ENCODE measurements at places on chromosomes 7 and 10. TPM values are rescaled to one million over a fixed set of nuclear protein-coding genes. Genes with fewer than 3 reads are reported as not detected.

FASTK gene
- 71.0 TPM for total RNA-seq

CHST12 gene
- 0.43 TPM for total RNA-seq

PLEKHS1 gene
- total RNA-seq = not detected

SFRP4 gene
- total RNA-seq = not detected

ANXA8L1 gene
- not detected for total RNA-seq

LIPK gene
- total RNA-seq = not detected

HDAC9 gene
- total RNA-seq = 28.6 TPM

FAM20C gene
- 3.8 TPM for total RNA-seq

CALHM1 gene
- 0.06 TPM for total RNA-seq

TMEM130 gene
- 1.0 TPM for total RNA-seq

C10orf105 gene
- 0.39 TPM for total RNA-seq

OR2A1 gene
- not detected for total RNA-seq
